ENCODE measurements at places on chromosomes 7 and 10.

DNA sequence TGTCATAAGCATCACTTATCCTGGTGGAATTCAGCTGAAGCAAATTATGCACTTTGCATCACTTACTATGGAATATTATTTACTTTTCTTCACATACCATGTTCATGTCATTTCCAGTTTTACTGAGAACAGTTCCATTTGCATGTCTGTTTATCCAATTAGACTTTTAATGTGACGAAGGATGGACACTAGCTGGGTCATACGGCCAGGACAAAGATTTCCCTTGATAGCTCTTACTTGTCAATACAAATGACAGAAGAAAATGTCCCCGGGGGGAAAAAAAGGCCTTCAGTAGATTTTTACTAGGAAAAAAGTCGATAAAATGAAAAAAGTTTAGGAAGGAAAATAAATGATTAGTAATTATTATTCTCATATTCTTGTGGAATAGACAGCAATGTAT is 106.6 kb downstream of the RAPGEF5 start:
- DNase-seq, result no peak

GRCh38 chr7:118075936-118076335 is 108.0 kb upstream of the LSM8 start:
- DNase-seq, result no peak

GRCh38 chr7:26318921-26319320 is 27.3 kb downstream of the SNX10 start:
- DNase-seq, result peak; percentile 26

DNA sequence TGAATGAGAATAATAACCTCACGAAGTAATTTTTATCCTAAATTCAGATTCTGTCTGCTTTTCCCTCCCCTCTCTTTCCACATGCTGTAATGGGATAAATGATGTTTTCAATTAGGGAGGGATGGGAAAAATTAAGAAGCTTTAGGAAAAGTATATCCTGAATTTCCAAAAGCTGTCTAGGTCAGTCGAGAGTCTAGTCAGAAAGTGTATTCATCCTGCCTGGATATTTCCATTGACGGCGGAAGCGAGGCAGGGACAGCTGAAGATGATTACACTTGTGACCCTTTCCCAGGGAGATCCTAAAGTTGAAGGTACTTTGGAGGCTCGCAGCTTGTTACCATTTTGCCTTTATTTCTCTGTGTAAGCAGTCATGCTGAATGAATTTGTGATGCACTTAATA is 204.1 kb downstream of the ZNF365 start:
- DNase-seq, result no peak

DNA sequence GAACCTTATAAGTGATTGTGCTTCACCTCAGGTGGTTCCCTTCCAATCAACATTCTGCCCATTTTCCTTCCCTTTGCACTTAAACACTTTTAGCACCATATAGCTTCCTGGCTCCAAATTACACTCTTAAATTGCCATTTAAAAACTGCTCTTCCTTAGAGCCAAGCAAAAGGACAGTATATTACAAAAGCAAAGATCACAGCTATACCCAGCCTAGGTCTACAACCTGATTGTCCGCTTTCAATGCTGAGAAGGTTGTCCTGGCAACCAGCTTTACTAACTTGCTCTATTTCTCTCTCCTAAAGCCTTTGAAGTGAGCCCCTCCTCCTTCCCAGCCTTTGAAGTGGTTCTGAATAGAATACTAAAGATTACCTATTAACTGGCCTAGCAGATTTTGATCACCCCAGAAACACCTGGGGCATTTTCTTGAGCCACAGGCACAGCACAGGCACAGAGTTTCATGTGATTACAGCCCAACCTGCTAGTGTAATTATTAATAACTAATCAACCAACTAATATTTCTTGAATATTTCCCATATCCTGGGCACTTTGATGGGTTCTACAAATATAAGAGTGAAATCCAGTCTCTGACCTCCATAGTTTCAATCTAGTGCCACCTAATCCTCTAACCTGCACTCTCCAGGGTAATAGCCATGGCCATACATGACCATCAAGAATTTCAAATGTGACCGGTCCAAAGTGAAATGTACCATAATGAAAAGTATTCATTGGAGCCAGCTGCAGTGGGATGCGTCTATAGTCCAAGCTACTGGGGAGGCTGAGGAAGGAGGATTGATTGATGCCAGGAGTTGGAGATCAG is 63.6 kb upstream of the TRIM24 start:
- no peak for DNase-seq

DNA sequence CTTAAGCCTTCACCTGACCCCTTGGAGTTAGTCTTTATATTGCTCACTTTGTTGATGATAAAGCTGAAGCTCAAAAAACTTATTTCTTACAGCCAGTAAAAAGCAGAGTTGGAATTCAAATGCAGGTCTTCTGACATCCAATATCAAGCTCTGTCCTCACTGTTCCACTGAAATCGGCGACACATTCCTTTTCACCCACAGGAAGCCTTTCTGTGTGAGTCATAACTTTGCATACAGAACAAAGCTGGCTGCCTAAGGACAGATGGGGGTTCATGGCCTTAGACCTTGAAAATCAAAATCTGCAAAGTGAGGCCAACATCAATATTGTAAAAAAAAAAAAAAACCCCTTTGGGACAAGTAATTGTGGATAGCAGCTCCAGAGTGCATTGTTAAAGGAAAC is 21.8 kb upstream of the AKR1B1 start:
- no peak for DNase-seq
